ENCODE measurements at places on chromosomes 16 and 17.

GRCh38 chr17:77716289-77716926 is 242.1 kb upstream of the TNRC6C start:
- DNase-seq, result no peak

- no peak for DNase-seq
Measured at GRCh38 chr17:72887917-72888316, 204.6 kb downstream of the SLC39A11 start.

GRCh38 chr17:67615011-67615561 is 102.7 kb upstream of the NOL11 start:
- DNase-seq, result no peak

GRCh38 chr16:73355981-73356380 is 308.1 kb upstream of the ZFHX3 start:
- DNase-seq, result no peak

GRCh38 chr17:41555105-41555887 is 16.6 kb downstream of the KRT9 start:
- DNase-seq, result no peak

All from naive B cell (primary cell).